ENCODE measurements at places on chromosomes 1 and 21.

DNA sequence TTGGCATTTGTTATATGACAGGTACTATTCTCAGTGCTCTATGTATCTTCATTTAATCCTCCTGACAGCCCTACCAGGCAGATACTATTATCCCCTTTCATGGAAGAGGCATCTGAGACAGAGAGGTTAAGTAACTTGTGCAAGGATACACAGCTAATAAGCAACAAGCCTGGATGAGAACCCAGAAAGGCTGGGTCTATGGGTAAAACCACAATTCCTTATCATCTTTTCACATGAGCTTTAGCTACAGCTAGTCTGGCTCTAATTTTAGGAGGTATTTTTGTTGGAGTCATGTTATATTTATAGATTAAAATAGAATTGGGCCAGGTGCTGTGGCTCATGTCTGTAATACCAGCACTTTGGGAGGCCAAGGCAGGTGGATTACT is 27.7 kb downstream of the DNTTIP2 start:
- DNase-seq, result no peak

- no peak for DNase-seq
Observed at GRCh38 chr1:247517795-247518612, 18.2 kb downstream of the OR2C3 start.

GRCh38 chr1:8396083-8396785 is 78.3 kb downstream of the SLC45A1 start:
- no peak for DNase-seq

- DNase-seq, result no peak
Observed at GRCh38 chr1:164768619-164769018, 209.6 kb downstream of the PBX1 start.

DNA sequence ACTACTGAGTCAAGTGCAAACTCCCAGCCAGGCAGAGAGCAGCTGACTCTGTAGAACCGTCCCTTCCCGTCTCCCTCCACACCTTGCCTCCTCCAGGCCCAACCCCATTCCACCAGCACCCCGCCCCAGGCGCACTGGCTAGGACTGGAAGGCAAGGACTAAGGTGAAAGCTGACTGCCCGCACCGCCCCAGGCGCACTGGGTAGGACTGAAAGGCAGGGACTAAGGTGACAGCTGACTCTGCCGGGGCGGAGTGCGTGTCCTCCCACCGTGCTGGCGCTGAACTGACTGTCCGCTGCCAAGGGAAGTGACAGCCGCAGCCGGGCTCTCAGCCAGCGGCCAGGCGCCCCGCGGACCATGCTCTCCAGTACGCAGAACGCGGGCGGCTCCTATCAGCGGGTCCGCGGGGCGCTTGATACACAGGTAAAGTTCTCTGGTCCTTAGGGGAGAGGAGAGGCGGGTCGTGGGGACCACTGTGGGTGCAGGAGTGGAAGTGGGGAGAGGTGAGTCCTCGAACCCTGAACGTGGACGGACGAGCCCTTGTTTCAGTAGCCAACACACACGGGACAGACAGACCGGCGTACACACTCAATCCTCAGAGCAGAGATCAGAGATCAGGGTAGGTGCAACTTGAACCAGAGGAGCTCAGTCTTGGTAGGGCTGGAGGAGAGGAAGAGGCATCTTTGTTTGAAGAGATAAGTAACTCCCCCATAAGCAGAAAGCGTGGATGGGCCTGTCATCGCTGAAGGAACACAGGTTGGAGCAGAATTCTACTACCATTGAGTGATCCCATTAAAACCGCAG is 58.0 kb downstream of the RBM11 start:
- DNase-seq, result no peak

Measured in AML-193 (cell line).